Transverse colon (tissue), 4 donors: ENCODE measurements at places on chromosomes 6 and 20. TPM values are rescaled to one million over a fixed set of nuclear protein-coding genes. Genes with fewer than 3 reads are reported as not detected.

DNA sequence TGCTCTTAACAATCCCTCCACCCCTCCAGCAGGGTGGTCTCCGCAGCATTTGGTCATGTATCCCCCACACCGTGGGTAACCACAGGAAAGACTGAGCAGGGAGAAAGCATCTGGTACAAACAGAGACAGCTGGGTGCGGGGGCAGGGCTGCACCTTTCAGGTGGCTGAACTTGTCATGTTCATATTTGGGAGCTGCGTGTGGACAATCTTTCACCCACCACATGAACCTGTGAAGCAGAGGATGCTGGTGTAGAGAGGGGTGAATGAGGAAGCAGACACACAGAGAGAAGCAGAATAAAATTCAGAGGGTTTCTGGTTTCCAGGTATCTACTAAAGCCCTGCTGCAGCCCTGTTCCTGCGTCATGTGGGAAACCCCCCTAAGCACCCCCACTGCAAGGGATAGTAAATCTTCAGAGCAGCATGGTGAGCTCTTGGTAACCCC is 8.9 kb downstream of the GFOD1 start:
- DNase-seq: no peak

DNA sequence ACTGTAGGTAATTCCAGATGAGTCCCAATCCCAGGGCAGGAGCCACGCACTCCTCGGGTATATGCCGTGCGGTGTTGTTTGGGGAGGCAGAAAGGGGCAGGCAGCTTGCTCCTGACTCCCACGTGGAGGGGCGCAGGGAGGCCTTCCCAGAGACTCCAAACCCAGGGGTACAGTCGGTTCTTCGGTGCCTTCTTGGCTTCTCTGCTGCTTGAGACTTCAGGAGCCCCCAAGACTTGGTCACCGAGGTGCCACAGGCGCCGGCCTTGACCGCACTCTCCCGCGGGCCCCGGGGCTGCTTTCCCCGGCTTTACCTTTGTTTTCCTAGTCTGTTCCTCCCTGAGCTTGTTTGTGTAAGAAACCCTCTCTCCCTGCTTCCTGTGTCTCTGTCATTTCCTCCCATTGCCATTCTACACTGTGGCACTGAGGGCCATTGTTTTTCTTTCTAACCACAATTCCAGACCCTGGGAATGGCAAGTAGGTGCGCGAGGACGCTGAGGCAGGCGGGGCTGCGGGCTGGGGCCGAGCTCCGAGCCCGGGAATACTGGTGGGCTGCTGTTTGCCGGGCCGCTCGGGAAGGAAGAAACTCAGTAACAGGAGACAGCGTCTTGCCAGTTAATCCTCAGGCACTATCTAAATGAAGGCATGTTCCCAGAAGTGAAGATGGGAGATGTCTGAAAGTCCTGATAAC is 215.6 kb upstream of the HEY2 start:
- no peak for DNase-seq

GRCh38 chr20:58660855-58661597 is 9.9 kb downstream of the STX16 start:
- no peak for DNase-seq

DNA sequence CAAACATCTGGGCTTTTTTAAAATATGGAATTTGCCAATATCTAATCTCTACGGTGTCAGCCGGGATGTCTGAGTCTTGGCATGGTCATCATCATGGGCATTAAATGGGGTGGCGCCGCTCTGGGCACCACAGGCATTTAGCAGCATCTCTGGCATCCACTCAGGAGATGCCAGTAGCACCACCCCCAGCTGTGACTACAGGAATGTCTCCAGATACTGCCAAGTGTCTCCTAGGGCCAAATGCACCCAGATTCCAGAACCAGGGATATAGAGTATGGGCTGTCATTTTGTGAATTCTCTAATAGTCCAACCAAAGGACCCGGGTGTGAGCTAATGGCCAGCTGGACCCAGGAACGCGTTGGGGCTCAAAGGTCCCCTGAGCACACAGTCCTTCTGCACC is 361.0 kb downstream of the TAF4 start:
- no peak for DNase-seq

DNA sequence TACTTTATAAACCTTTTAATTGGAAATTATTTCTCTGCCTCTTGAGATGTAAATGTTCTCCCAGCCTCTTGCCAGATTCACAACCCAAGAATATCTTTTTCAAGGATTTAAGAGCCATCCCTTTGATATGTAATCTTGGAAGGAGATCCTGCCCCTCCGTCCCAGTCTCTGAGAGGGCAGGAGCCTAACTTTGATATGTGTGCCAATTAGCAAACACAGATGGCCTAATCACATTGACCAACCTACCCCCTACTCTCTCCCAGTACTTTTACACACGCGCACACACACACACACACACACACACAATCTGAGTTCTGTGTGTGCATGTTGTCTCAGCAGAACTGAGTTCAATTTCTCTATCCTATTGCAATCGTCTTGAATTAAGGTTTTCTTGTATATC is 623.8 kb downstream of the PHF3 start:
- DNase-seq: no peak

- no peak for DNase-seq
Observed at GRCh38 chr20:61125546-61126180, 126.4 kb upstream of the CDH4 start.

DNA sequence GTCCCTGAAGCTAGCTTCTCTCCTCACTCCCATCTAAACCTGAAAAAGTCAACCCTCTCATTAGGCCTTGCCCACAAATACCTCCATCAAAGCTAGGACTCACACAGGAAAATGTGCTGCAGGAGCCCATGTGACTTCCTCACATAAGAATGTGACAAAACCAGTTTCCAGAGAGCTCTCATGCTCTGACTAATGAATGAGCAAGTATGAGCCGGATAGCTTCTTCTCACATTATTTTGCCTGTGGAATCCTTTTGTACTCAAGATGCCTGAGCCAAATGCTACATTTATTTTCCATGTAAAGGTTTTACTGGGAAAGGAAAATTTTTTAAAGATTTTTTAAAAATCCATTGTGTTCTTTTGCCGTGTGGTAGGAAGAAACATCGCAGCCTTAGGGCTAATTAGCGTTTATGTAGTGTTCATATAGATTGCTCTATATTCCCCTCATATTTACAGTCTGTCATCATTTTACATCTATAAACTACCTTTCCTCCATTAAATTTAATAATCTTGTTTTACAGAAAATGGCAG is 68.6 kb upstream of the CCN6 start:
- no peak for DNase-seq

C6orf141 gene
- total RNA-seq: 15.0 TPM

OPN5 gene
- not detected for total RNA-seq

EBF4 gene
- 101 TPM for total RNA-seq

KCNS1 gene
- total RNA-seq: 0.55 TPM
